Activated T-helper 1 cell treated with anti-CD3 and anti-CD28 coated beads, Interleukin-12 subunit alpha, Interleukin-12 subunit beta, Interleukin-2, Interleukin-4 antibody, amounts not matched to agents 30 ng/mL and 10 ng/mL and 1 ng/mL, durations not matched to agents 14 hours and 24 hours and 36 hours (primary cell): ENCODE measurements at places on chromosomes 12 and 14. TPM values are rescaled to one million over a fixed set of nuclear protein-coding genes. Genes with fewer than 3 reads are reported as not detected.
A peak's percentile ranks its signal among the peaks of the same experiment; 100 is the strongest.

Gene PPP2R5E
- 46.3 and 47.6 TPM in 2 replicates for total RNA-seq

Gene LRRIQ1
- total RNA-seq, result not detected in 2 replicates

DNA sequence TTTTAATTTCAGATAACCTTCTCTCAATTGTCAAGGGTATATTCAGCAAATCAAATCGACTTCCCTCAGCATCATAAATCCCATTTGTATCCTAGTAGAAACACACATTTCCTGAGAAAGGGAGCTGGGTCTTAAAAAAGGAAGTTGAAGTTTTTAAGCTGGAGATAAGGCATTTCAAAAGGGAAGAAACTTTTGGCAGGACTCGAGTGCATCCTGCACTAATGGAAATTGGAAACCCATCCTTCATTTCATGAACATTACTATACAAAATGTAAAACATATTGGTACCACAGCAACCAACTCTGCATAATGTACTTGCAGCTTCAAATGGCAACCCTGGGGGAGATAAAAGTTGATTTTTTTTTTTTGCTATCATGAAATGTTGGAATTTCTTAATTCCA is 23.7 kb upstream of the TMCC3 start:
- H3K4me3 ChIP-seq, result no peak overlapping the region
- H3K36me3 ChIP-seq, result no peaks in the 10 kb centered on the region
- H3K27ac ChIP-seq, result no peak overlapping the region
- peaks cover 23% of the 10 kb centered on the region for H3K27me3 ChIP-seq
- DNase-seq, result no peak

- peak overlapping the region; percentile 99 for H3K27ac ChIP-seq
- peak overlapping the region; percentile 86 for H3K4me3 ChIP-seq
- H3K4me1 ChIP-seq, result peaks cover 45% of the 10 kb centered on the region
- H3K36me3 ChIP-seq, result no peaks in the 10 kb centered on the region
- H3K27me3 ChIP-seq, result peaks cover 14% of the 10 kb centered on the region
- peak; percentile 85 for DNase-seq
Measured at GRCh38 chr12:52023182-52023975, 16.6 kb downstream of the TAMALIN start.

- H3K27ac ChIP-seq, result no peak overlapping the region
- no peak for DNase-seq
- H3K4me3 ChIP-seq, result no peak overlapping the region
- H3K27me3 ChIP-seq, result no peaks in the 10 kb centered on the region
- H3K36me3 ChIP-seq, result peaks cover 2% of the 10 kb centered on the region
Measured at GRCh38 chr12:28456934-28457710, 266.9 kb downstream of the CCDC91 start.

DNA sequence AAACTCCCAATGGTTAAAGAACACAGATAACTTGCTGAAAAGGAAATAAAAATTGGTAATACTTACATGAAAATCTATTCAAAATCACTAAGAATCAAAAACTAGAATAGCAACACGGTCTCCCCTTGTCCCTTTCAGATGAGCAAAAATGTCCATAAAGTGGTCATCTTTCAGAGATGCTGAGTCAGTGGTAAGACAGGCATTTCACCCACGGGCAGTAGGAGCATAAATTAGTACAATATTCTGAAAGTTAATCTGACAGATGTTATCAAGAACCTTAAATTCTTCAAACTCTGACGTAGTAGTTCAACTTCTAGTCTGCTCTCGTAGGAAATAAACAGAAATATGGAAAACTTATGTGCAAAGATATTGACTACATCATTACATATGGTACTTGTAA is 33.1 kb upstream of the GNPNAT1 start:
- peaks cover 14% of the 10 kb centered on the region for H3K27me3 ChIP-seq
- no peak overlapping the region for H3K4me3 ChIP-seq
- no peak overlapping the region for H3K27ac ChIP-seq
- no peaks in the 10 kb centered on the region for H3K4me1 ChIP-seq

DNA sequence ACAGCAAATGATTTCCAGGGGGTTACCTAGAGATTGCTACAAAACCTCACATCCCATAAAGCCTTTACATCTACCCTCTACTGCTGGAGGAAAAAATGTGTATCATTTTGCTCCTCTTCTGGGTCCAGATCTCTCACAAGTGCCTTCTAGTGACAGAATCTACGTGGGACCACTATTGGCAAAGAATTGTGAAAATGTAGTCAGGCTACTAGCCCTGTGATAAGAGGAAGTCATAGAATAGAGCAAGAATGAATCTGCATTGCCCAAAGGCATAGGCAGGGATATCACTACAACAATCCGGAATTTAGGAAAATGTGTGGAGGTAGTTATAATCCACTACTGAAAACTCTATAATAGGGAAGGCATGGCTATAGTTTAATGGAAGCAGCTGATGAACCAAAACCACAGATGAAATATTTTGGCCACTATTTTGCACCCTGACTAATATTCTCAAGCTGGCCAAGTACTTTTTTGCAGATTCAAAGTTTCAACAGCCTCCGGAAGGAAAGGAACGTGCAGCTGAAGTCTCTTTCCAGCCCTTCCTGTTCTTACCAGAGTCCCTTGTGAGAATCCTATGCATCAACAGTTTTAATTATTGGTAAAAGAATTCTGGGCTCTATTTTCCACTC is 176.8 kb downstream of the PHLDA1 start:
- H3K36me3 ChIP-seq, result no peaks in the 10 kb centered on the region
- H3K27me3 ChIP-seq, result peaks cover 25% of the 10 kb centered on the region
- DNase-seq, result no peak
- peaks cover 5% of the 10 kb centered on the region for H3K4me1 ChIP-seq
- no peak overlapping the region for H3K27ac ChIP-seq
